ENCODE measurements at places on chromosomes 13 and 19. TPM values are rescaled to one million over a fixed set of nuclear protein-coding genes. Genes with fewer than 3 reads are reported as not detected.

URAD gene
- total RNA-seq = 5.2 TPM

NLRP5 gene
- total RNA-seq = not detected

S1PR2 gene
- 6.2 TPM for total RNA-seq

SLC7A9 gene
- 3.3 TPM for total RNA-seq

NLRP7 gene
- 0.49 TPM for total RNA-seq

FBXW9 gene
- total RNA-seq = 10.6 TPM

IGFL2 gene
- 57.7 TPM for total RNA-seq

GRCh38 chr19:10516671-10517286 is 468 bp downstream of the S1PR5 start:
- no peak for DNase-seq

DNA sequence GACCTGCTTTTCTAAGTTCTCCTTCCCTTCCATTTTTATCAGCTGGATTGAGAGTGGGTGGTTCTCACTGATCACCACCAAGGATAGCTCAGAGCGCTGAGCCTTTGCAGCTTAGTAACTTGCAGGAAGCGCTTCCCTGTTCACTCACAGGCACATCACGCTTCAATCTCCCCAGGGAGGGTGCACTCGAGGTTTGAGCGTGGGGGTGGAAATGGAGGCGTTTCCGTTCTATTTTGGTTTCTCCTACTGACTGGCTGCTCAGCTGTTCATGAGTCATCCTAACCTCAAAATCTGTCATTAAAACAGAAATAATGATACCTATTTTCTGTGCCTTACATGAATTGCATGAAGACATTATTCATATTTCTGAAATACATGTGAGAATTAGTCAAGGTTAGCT is 292.1 kb downstream of the SPRY2 start:
- DNase-seq = no peak

- no peak for DNase-seq
These were observed 7.7 kb upstream of the LGALS7 start for GRCh38 chr19:38781058-38781457.

GRCh38 chr19:45601115-45601514 is 897 bp downstream of the GPR4 start:
- DNase-seq = no peak

DNA sequence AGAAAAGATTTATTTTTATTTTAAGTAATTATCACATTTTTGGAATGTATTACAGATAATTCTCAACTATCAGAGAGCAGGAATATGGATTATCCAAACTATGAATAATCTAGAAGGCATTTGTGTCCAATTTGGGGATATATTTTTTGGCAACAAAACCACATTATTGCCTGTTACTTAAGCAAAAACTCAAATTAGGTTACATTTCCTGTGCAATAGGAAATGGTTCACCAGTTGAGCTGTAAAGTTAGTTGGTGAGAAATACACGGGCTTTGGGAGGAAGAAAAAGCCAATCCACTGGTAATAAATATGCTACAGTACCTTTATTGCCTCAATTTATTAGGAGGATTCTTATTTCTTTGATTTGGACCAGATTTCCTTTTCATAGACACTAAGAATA is 1075.2 kb downstream of the PCDH9 start:
- no peak for DNase-seq

DNA sequence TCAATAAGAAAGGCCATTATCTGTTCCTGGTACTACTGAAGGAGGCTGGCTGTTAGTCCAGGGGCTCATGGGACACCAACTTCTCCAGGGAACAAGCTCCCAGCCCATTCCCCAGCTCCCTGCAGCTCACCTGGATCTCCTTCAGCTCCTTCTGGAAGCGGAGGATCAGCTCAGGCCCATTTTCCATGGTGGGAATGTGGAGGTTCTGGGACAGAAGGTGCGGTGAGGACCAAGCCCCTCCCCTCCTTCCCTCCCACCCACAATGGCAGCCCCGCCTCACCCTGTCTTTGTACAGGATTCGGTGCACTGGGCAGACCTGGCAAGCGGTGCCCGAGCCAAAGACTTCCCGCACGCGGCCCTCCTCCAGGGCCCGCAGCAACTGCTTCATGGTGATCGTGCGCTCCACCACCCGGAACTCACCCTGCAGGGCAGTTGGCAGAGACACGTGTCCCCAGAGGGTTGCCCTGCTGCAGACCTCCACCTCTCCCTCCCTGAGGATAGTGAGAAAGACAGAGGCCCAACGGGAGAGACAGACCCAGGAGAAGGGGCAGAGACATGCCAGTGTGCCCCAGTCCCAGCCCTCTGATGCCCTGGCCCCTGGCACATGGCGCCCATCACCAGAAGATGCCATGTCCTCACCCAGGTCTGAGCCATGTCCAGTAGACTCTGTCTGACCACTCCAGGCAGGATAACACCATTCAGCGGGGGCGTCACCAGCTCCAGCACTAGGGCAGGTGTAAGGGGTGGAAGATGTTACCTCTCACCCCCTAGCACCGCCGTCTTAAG is 14.3 kb downstream of the BCAT2 start:
- no peak for DNase-seq

- no peak for DNase-seq
These were observed 53.6 kb downstream of the XPO4 start for GRCh38 chr13:20848944-20849343.

DNA sequence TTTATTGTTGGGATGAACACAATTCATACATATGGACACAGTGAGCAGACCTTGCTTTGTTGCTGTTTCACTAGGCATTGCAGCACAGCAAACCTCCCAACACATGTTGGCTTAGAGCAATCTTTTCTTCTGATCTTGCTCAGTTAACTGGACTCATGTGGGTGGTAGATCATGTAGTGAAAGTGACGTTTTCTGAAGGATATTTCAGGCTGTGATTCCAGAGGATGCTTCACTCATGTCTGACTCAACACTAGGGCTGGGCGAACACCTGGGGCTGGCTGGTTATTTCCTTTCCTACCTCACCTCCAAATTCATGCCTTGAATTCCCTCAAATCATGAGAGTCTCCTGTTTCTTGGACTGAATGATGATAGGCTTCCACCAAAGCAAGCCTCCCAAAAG is 14.3 kb upstream of the LGALS13 start:
- DNase-seq = no peak

GRCh38 chr13:19591864-19592263 is 30.5 kb upstream of the TPTE2 start:
- DNase-seq = no peak
